ENCODE measurements at places on chromosomes 7 and 10. TPM values are rescaled to one million over a fixed set of nuclear protein-coding genes. Genes with fewer than 3 reads are reported as not detected.

The MGAM2 gene
- not detected for total RNA-seq

The WDFY4 gene
- 0.41 TPM for total RNA-seq

The ELN gene
- total RNA-seq: 1.8 TPM

The HSPA12A gene
- 3.0 TPM for total RNA-seq

The ZNF365 gene
- 0.58 TPM for total RNA-seq

The GPC2 gene
- total RNA-seq: 3.2 TPM

The LRRC18 gene
- not detected for total RNA-seq

The GALNT17 gene
- not detected for total RNA-seq

The KEL gene
- total RNA-seq: 0.18 TPM

The OGDHL gene
- not detected for total RNA-seq

The ZNF679 gene
- total RNA-seq: not detected

The KCNIP2 gene
- total RNA-seq: 0.48 TPM

The ACTR3C gene
- total RNA-seq: 0.53 TPM

The GIMAP8 gene
- total RNA-seq: 16.7 TPM

The CHAT gene
- not detected for total RNA-seq

The FLNC gene
- total RNA-seq: 170 TPM

The AKR1C8 gene
- not detected for total RNA-seq

The URGCP gene
- 21.2 TPM for total RNA-seq

The ELFN1 gene
- total RNA-seq: 1.5 TPM

The VSTM4 gene
- total RNA-seq: 0.35 TPM

The H2BK1 gene
- total RNA-seq: not detected

The SPDYE11 gene
- not detected for total RNA-seq

The PPP1R3C gene
- 0.87 TPM for total RNA-seq

The LGI1 gene
- total RNA-seq: not detected

The AKR1C4 gene
- total RNA-seq: not detected

The ZNF92 gene
- 11.0 TPM for total RNA-seq

The CAV1 gene
- total RNA-seq: 1,027 TPM

The PAX2 gene
- total RNA-seq: 3.9 TPM

The PSMA2 gene
- 56.6 TPM for total RNA-seq

The FAM25C gene
- not detected for total RNA-seq

The CYP26C1 gene
- 1.1 TPM for total RNA-seq

The LBX1 gene
- total RNA-seq: not detected

The EPHA1 gene
- total RNA-seq: not detected

The ZNF25 gene
- total RNA-seq: 5.0 TPM

The PRKAR2B gene
- 28.7 TPM for total RNA-seq

The IGFBP1 gene
- not detected for total RNA-seq

The NXPH1 gene
- total RNA-seq: not detected

The THSD7A gene
- 31.6 TPM for total RNA-seq

The GNGT1 gene
- not detected for total RNA-seq

The WIPF3 gene
- not detected for total RNA-seq

The ASB13 gene
- 12.4 TPM for total RNA-seq

The RARRES2 gene
- not detected for total RNA-seq

The UTF1 gene
- not detected for total RNA-seq

The PPP3CB gene
- 22.9 TPM for total RNA-seq

The PDE6C gene
- total RNA-seq: not detected

The ARHGEF5 gene
- 2.9 TPM for total RNA-seq

The EPC1 gene
- 9.4 TPM for total RNA-seq

The WNT8B gene
- total RNA-seq: not detected

The UPK3B gene
- not detected for total RNA-seq

The TMEM184A gene
- total RNA-seq: 0.64 TPM

The DGKB gene
- 0.29 TPM for total RNA-seq

The ATOH7 gene
- total RNA-seq: not detected

The C10orf143 gene
- not detected for total RNA-seq

The CNPY1 gene
- total RNA-seq: not detected

The TUBAL3 gene
- not detected for total RNA-seq

The C10orf120 gene
- total RNA-seq: not detected

The OR6V1 gene
- not detected for total RNA-seq

The TMEM213 gene
- not detected for total RNA-seq

The MNX1 gene
- 0.10 TPM for total RNA-seq
